Skin of body (tissue), 3 donors: ENCODE measurements at places on chromosomes 7 and 10. TPM values are rescaled to one million over a fixed set of nuclear protein-coding genes. Genes with fewer than 3 reads are reported as not detected.

- no peak for DNase-seq
Measured at GRCh38 chr7:38051786-38052185, 126.3 kb upstream of the STARD3NL start.

DNA sequence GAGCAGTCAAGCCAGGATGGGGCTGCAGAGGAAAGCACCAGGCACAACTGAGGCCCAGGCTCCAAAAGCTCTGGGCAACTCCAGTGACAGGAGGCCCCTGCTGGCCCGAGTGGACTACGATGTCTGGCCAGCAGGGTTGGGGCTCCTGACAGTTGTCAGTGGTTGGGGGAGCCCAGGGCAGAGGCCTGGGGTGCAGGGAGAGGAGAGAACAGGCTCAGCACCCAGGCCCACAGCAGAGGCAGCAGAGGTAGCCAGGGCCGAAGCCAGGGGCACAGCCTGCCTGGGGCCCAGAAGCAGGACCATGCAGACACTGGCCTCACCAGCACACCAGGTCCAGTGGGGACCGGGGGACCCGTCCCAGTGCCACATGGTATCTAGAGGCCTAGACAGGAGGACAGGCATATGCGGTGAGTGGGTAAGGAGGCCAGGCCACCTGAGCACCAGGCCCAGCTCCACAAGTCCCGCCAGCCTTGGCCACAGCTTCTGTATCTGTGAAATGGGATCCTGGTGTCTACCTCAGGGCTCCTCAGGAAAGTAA lies 46.0 kb upstream of the LRRC18 start:
- DNase-seq = no peak

- no peak for DNase-seq
Measured at GRCh38 chr7:47792521-47793121, 155.6 kb downstream of the PKD1L1 start.

DNA sequence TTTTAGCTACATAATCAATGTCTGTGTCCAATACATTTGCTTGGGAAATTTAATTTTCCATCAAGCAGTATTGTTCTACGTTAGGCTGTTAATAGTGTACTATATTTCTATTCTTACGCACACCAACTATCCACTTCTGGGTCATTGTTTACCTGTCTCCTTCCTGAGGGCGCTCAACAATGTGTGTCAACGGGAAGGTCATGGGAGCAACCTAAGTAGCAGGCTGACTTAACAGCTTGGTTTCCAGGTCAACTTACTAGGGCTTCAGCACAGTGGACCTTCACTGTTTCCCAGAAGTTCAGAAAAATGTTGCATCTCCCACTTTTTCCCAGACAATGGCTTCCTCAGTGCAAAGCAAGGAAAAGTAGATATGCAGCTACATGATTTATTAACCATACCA lies 13.7 kb downstream of the THSD7A start:
- no peak for DNase-seq

GRCh38 chr7:155466814-155467733 lies 9.1 kb downstream of the EN2 start:
- no peak for DNase-seq

DNA sequence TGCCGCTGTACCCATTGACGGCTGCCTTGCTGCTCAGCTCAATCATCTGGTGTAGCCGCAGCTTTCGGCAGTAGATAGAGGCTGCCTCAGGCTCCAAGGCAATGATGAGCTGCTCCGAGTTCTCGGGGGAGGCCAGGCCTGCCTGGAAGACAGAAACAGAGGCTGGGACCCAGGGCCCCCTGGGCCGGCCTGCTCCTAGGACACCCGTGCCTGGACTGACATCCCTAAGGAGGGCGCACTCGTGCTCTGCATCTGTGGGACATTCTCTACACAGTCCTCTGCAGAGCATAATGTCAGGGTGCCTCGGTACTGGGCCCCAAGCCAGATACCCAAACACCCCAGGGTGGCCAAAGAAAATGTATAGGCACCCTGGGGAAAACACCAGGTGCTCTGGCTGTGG lies 58.5 kb downstream of the HSPA12A start:
- no peak for DNase-seq

DNA sequence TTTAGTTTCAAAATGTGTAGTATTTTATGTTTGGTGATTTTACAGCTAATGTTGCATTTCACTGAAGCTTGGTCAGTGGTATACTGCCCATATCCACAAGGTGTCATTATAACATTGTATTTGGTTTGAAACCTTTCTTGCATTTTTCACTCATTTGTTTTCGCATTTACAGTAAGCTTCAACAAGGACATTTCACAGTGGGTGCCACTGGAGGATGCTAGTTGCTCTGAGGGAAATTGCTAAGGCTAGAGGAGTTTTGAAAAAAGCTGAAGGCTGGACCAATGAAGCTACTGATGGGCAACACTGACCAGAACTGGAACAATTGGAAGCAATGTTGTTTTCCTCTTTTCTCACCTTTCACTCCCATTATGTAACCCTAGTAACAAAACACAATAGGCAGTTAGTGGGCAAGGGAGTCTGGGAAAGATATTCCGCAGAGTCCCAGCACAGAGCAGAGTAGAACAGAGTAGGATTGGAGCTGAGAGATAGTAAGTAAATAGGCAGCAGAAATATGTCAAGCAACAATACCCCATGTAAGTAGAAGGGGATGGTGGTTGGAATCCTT lies 23.6 kb upstream of the SRI start:
- peak; percentile 68 for DNase-seq

- no peak for DNase-seq
Measured at GRCh38 chr7:32594965-32595490, 99.7 kb downstream of the AVL9 start.

- DNase-seq = peak; percentile 3
Measured at GRCh38 chr7:69246758-69247157, 351.5 kb upstream of the AUTS2 start.

- no peak for DNase-seq
Measured at GRCh38 chr10:86087716-86088115, 278.9 kb downstream of the GRID1 start.

DNA sequence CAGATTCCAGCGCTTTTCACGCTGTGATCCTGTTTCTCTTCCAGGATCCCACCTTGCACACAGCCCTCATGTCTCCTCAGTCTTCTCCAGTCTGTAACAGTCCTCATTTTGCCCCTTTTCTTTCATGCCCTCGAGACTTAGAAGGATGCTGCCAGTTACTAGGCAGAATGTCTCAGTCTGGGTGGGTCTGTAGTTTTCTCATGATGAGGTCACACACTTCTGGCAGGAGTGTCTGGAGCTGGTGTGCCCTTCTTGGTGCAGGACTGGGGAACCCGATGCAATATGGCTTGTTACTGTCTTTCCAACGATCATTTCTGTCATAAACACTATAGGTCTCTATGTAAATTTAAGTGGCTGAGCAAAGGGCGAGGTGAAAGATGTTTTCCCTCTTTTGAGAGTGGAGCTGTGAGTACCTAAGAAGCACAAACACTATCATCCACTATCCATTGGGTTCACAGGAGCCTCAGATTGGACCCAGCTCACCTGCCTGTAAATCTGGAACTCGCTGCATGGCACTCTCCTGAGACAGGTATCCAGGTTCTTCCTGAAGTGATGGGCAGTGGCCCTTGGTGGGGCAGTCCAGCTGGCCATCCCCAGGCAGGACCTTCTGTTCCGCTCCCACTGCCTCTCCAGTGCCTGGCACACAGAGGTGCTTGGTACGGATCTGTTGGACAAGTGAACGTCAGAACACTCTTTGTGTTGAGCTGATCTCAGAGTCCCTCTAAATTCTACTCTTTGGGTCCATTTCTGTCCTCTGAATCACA lies 64.3 kb upstream of the ZNF32 start:
- no peak for DNase-seq

- DNase-seq = no peak
Measured at GRCh38 chr7:30213637-30214036, 70.8 kb upstream of the ZNRF2 start.

DNA sequence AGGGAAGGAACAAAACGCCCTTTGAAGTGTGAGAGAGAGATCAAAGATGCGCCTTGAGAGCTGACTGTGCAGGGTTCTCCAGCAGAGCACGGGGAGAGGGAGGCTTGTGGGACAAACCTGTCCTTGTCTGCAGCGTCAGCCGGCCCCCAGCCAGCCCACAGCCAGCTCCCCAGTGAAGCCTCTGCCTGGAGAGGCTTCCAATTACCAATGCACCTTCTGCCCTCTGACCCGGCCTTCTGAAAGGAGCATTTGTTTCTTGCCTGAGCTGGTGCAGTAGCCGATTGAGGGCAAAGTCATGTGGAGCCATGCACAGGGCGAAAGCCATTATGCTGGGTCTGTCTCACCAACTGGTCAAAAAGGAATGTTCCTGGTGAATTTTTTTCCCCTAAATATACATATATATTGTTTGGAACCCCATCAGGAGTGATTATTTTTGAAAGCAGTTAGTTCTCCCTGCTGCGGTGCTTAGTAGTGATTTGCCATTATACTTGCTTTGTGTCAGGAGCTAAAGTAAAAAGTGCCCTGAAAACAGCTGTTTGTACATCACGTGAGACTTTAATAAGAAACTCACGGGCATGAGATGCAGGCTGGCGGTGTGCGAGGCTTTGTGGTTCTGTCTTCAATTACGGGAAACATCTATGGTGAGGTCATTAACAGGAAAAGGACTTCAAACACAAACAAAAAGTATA lies 268.6 kb downstream of the KLF6 start:
- peak; percentile 48 for DNase-seq

CPA2 gene
- not detected for total RNA-seq

CDC14C gene
- not detected for total RNA-seq

GPRIN2 gene
- 2.8 TPM for total RNA-seq
